Fibroblast of villous mesenchyme (primary cell): ENCODE measurements at places on chromosomes 4 and X. TPM values are rescaled to one million over a fixed set of nuclear protein-coding genes. Genes with fewer than 3 reads are reported as not detected.

The DCLK2 gene
- 13.0 and 24.2 TPM in 2 replicates for total RNA-seq

The TLR3 gene
- total RNA-seq: 0.43 and 0.97 TPM in 2 replicates

The TMPRSS11F gene
- total RNA-seq: not detected in 2 replicates

GRCh38 chrX:117376460-117376859 is 740.1 kb downstream of the KLHL13 start:
- peak; percentile 1 for DNase-seq

GRCh38 chr4:169314906-169315305 is 44.1 kb upstream of the SH3RF1 start:
- peak; percentile 48 for DNase-seq

DNA sequence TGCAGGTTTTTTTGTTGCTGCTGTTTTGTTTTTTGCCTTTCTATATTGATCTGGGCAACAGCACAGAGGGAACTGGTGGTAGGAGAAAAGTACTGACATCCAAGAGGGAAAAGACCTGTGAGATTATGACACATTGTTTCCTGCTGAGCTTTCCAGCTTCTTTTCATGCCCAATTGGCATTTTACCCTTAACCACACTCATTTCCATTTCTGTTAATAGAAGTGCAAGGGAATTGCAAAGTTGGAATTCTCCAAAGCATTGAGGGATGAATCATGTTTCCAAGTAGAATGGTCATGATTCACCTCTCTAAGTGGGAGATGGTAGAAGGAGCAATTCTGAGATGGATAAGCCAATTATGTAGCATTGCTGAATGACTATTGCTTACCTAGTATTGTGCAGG is 161.5 kb downstream of the PPARGC1A start:
- DNase-seq: peak; percentile 37

The ATP8A1 gene
- 0.86 and 0.97 TPM in 2 replicates for total RNA-seq

DNA sequence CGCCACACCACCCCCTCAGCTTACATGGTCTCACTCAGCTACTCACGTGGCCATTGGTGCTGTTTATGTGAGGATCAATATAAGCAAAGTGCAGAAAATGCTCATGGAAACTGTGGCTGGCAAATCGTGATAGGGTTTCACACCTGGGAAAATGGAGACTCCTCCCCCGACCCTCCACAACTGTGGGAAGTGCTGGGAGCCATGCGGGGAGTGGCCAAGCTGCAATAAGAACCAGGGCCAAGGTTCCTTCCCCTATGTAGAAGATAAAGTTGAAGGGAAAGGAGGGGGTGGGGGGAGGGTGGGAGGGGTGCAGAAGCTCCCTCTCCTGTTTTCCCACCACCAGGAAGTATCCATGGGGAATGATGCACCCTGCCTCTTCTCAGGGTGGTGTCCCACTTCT is 145.5 kb upstream of the MAMLD1 start:
- no peak for DNase-seq

The ZFYVE28 gene
- total RNA-seq: 3.2 and 12.1 TPM in 2 replicates

The TRAM1L1 gene
- 2.6 and 3.0 TPM in 2 replicates for total RNA-seq

GRCh38 chrX:129590596-129590995 is 50.5 kb downstream of the OCRL start:
- DNase-seq: no peak

The PCSK1N gene
- 0.32 TPM in 1 of 2 replicates, not detected in the other for total RNA-seq

DNA sequence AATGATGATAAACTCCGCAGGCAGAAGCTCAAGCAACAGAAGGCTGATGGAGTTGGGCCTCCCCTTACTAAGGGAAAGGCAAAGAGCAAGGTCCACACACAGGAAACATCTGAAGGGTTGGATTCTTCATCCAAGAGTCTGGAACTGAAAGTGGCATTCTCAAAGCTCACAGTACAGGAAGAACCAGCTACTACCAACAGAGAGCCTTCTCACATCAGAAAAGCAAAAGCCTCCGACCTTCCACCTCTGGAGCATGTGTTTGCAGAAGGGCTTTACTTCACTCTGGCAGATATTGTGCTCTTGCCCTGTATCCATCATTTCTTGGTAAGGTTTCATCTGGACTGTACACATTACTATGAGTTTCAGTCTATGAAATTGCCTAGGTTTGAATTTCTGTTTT is 10.6 kb downstream of the GSTCD start:
- no peak for DNase-seq

- no peak for DNase-seq
Measured at GRCh38 chr4:147658501-147658900, 25.5 kb downstream of the PRMT9 start.

The WNK3 gene
- 0.64 and 1.7 TPM in 2 replicates for total RNA-seq

GRCh38 chr4:108053251-108053711 is 63.6 kb downstream of the HADH start:
- DNase-seq: no peak

DNA sequence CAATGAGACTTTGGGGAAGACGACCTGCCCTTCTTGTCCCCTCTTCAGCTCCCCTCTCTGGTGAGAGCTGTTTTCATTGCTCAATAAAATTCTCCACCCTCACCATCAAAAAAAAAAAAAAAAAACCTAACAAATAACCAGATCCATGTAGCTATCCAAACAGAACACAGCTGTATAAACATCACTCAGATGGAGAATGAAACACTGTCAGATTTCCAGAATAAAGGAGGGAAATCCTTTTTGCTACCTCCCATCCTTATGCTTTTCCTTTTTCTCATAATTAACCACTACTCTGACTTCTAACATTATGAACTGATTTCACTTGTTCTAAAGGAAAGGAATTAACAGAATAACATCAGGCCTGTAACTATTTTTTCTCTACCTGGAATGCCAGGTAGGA is 155.6 kb downstream of the PPP4R3C start:
- DNase-seq: no peak

The SLC6A8 gene
- 9.1 and 12.2 TPM in 2 replicates for total RNA-seq

The RBBP7 gene
- 123 and 124 TPM in 2 replicates for total RNA-seq

GRCh38 chrX:140767646-140768045 is 58.1 kb downstream of the LINC00632 start:
- DNase-seq: no peak

GRCh38 chr4:53571936-53572599 is 19.2 kb downstream of the LNX1 start:
- no peak for DNase-seq

The FOXP3 gene
- under 0.01 TPM in 1 of 2 replicates, not detected in the other for total RNA-seq

- peak; percentile 71 for DNase-seq
Measured at GRCh38 chrX:150429594-150429993, 66.5 kb downstream of the MAMLD1 start.

The MAOB gene
- total RNA-seq: under 0.01 and 0.43 TPM in 2 replicates

GRCh38 chr4:38149472-38149996 is 189.3 kb downstream of the PTTG2 start:
- no peak for DNase-seq

GRCh38 chr4:36325499-36325898 is 44.1 kb downstream of the DTHD1 start:
- DNase-seq: no peak
